ENCODE measurements at places on chromosomes 13 and 19.

- no peak for DNase-seq
Measured at GRCh38 chr13:76830805-76831204, 55.4 kb downstream of the KCTD12 start.

- no peak for DNase-seq
Measured at GRCh38 chr19:17965370-17966128, 1.4 kb upstream of the KCNN1 start.

DNA sequence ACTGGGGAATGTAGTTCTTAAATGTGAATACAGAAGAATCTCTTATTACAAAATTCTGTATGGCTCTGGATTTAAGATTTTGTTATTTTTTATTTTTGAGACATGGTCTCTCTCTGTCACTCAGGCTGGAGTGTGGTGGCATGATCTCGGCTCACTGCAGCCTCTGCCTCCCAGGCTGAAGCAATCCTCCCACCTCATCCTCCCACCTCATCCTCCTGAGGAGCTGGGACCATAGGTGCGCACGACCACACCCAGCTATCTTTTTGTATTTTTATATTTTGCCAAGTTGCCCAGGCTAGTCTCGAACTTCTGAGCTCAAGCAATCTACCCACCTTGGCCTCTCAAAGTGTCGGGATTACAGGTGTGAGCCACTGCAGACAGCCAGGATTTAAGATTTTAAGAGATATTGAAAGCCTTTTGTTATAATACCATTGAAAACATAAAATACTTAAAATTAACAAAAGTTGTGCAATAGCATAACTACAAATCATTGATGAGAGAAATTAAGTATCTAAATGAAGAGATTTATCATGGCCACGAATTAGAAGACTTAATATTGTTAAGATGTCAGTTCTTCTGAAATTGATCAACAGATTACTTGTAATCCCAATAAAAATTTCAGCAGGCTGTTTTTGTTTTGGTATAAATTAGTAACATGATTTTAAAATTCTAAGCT is 13.4 kb downstream of the CYP2A6 start:
- DNase-seq, result no peak

GRCh38 chr19:17441241-17442021 is 7.0 kb downstream of the TMEM221 start:
- DNase-seq, result no peak

Measured in stimulated activated CD4-positive, alpha-beta T cell treated with anti-CD3 and anti-CD28 coated beads, Interleukin-1b, Interleukin-23, amount 100 ng/mL, for 4 hours (primary cell).